ENCODE measurements at places on chromosomes 6 and 20.

- no peak for DNase-seq
Observed at GRCh38 chr20:10370091-10370887, 63.7 kb downstream of the MKKS start.

DNA sequence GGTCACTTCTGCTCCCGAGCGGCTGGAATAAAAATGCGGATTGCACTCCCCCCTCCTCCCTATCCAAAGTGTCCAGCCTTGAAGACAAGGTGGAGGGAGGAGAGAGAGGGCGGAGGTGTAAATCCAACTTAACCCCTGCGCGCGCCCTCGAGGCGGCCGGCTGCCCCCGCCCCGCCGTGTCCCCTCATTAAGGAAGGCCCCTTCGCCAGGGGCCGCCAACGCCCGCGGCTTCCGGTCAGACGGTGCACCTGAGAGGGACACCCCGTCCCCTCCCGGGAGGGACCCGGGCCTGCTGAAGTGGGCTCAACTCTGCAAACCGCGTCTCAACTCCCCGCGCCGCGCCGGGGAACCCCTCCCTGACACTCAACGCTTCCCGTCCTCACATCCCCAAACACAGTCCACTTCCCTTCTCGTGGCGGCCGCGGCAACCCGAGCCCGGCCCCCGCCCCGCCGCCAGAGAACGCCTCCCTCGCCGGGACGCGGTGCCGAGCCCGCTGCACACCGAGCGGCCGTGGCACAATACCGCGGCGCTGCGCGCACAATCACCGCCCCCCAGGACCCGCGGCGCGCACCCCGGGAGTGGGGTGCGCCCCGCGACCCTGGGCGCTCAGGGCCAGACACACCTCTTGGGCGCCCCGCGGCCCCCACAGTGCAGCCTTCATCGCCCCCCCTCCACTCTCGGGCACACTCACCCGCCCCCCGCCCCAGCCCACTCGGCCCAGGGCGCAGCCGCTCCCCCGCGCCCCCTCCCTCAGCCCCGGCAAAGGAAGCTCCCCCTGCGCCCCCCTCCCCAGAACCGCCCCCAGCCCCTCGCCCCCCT is 102.5 kb downstream of the NOL4L start:
- peak; percentile 68 for DNase-seq

- peak; percentile 67 for DNase-seq
Observed at GRCh38 chr6:127069659-127070279, 48.7 kb upstream of the RSPO3 start.

- DNase-seq = no peak
Observed at GRCh38 chr6:6622501-6622900, 34.0 kb downstream of the LY86 start.

DNA sequence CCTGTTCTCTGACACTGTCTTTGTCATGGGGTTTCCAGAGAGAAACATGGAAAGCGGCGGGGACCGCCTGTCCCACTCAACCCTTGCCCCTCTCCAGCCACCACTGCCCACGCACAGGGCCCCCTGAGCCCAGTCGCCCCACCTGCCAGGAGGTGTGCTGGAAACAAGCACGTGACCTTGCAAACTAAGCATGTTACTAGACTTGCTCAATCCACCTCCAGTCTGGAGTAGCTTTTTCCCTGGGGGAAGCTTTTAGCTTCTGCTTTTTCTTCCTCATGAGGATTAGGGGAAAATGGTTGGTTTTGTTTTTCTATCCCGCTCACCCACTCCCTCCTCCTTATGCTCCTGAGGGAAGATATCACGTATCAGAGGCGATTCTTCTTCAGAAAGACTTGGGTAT is 105.7 kb downstream of the PLEKHG1 start:
- DNase-seq = no peak

- no peak for DNase-seq
Observed at GRCh38 chr6:168228676-168229367, 90.8 kb downstream of the DACT2 start.

DNA sequence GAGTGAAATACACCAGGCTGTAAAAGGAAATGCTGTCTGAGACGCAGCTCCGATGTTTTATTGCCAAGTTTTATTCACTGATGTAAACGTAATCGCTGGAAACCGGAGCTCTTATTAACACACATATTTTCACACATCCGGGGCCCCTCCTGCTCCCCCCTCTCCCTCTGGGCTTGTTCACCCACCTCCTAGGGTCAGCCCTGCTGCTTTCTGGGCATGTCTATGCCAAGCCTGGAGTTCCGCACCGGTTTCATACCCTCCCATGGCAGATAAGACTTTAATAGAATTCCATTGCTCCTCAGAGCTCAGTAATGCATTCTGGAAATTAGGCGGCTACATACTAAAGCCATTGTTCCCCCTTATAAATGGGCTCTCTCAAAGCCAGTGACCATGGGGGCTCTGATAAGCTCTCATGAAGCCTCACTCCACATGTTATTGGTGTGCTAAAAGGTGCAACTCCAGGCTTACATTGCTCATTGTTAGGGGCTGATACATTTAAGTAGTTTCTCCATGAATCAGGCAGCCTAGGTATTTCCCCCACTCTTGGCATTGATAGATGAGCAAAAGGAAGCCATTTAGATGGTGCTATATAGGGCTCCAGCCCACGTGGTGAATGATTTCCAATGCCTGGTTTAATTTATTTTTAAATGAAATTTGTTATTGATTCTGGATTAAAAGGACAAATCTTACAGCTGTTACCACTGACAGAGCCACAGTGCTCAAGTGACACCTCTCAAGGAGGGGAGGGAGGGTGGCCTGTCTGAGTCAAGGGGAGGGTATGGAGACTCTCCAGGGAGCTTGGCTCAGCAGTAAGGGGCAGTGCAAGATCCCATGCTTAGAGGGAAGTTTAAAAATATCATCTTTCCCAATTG is 4.5 kb upstream of the VSTM2L start:
- no peak for DNase-seq
